OCI-M1 (cell line): ENCODE measurements at places on chromosomes 4 and X.

GRCh38 chrX:1719270-1719669, 104.4 kb downstream of the ASMT start:
- DNase-seq, result no peak

DNA sequence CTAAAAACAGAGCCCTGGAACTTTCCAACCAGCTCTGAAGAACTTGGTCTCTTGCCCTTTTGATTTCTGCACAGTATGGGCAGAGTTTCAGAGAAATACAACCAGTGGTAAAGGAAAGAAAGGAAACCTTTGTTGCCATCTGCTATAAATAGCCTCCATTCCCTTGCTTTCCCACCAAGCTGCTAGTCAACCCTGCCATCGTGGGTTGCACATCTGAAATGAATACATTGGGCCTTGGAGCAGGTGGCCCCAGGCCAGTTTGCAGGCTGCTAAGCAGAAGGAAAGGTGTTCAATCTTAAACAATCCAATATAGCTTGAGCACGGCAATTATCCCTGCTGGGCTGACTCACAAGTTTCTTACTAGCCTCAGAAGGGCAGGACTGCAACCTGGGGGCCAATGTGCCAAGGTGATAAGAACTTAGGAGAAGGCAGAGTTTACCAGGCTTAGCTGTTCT, 142.5 kb downstream of the PPARGC1A start:
- no peak for DNase-seq

GRCh38 chr4:182067828-182068227, 175.4 kb upstream of the TENM3 start:
- no peak for DNase-seq

- DNase-seq, result no peak
Measured at GRCh38 chr4:89439533-89439932, 131.9 kb upstream of the GPRIN3 start.

DNA sequence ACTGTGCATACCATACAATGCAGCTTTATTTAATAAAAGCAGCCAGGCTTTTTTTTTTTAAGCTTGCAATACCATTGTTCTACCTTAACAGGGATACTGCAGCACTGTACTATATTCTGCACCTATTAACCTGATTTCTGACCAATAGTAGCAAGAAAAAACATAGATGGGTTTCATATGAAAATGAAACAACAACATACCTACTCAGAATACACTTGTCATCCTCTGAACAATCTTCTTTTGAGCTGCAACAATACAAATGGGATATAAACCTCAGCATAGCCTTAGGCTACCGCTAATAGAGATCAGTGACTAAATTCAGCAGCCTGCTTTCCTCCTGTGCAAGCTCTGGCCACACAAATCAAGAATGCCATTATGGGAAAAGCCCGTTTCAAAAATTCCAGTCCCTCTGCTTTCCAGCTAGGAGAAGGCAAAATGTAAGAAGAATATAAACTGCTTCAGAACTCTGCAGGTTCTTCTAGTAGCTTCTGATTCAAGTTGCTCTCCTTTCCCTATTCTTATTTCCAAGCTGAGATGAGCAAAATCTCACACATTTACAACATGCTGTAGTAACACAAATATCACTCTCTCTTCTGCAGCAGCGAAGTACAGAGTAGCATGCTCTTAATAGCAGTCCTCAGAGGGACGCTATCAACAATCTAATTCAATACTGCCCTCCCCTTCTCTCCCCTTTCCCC, 143.4 kb downstream of the KLHL13 start:
- DNase-seq, result no peak

DNA sequence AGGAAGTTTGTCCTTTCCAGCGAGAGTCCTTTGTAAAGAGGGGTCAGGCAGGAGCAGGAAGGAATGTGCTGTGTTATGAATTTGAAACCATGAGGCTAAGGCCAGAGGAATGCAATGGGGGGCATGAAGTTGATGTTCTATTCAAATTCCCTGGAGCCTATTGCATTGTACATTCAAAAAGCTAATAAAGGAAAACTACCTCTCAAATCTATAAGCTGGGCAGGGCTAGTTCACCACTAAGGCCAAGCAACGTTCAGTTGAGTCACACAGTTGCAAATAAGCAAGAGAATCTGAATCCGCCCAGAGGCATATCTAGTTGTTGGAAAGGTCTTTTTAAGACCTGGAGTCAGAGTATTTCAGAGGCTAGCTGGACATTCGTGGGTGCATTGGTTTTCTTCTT, 148.3 kb downstream of the DCTD start:
- no peak for DNase-seq

GRCh38 chr4:174408841-174409552, 113.3 kb downstream of the HPGD start:
- DNase-seq, result no peak

GRCh38 chr4:10182446-10183424, 66.1 kb upstream of the WDR1 start:
- peak; percentile 90 for DNase-seq

GRCh38 chrX:111284631-111285293, 14.5 kb upstream of the CAPN6 start:
- DNase-seq, result no peak

- DNase-seq, result no peak
Measured at GRCh38 chrX:40964633-40965586, 120.3 kb upstream of the USP9X start.

GRCh38 chrX:109873574-109873973, 129.3 kb upstream of the TMEM164 start:
- DNase-seq, result no peak

GRCh38 chrX:39813631-39814277, 284.0 kb downstream of the BCOR start:
- DNase-seq, result no peak

- DNase-seq, result no peak
Measured at GRCh38 chrX:9643807-9644206, 121.8 kb downstream of the GPR143 start.

- peak; percentile 23 for DNase-seq
Measured at GRCh38 chr4:14837860-14838259, 164.4 kb upstream of the CPEB2 start.

GRCh38 chrX:82320569-82320968, 1118.7 kb downstream of the SH3BGRL start:
- no peak for DNase-seq

- DNase-seq, result peak; percentile 40
Measured at GRCh38 chr4:65580551-65580950, 89.7 kb downstream of the EPHA5 start.

DNA sequence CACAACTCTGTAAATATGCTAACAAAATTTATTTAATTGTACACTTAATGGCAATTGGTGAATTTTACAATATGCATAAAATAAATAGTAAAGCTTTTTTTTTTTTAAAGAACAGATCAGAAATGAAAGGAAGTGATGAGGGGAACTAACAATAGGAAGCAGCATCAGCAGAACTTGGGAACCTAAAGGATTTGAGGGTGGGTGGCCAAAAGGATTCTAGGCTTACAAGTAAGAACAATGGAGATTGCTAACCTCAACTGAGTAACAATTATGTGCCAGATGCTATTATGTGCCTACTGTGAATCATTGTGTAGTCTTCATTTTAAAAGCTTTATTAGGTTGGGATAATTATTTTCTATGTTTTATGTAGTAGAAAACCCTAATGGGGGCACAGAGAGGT, 185.2 kb downstream of the LDB2 start:
- no peak for DNase-seq

- no peak for DNase-seq
Measured at GRCh38 chrX:53732797-53733196, 46.3 kb upstream of the HUWE1 start.

GRCh38 chr4:125315576-125316400, 1.0 kb downstream of the FAT4 start:
- DNase-seq, result peak; percentile 63

- no peak for DNase-seq
Measured at GRCh38 chrX:10203617-10204016, 46.8 kb downstream of the CLCN4 start.

DNA sequence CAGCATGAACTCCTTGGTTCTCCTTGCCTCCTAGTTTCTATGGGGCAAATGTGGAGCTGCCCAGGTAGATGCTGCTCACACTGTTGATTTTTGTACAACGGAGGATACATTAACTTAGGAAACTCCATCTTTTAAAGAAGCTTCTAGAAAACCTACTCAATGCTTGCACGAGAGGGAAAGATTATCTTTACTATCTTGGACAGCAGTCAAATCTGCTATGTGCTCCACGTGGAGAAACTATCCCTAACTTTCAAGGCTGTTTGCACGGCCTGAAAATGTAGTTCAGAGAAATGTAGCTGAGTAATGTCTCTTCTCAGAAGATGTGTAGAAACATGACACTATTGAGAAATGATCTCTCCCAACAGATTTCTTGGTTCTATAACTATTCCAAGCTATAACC, 1530.9 kb upstream of the PABPC4L start:
- no peak for DNase-seq

DNA sequence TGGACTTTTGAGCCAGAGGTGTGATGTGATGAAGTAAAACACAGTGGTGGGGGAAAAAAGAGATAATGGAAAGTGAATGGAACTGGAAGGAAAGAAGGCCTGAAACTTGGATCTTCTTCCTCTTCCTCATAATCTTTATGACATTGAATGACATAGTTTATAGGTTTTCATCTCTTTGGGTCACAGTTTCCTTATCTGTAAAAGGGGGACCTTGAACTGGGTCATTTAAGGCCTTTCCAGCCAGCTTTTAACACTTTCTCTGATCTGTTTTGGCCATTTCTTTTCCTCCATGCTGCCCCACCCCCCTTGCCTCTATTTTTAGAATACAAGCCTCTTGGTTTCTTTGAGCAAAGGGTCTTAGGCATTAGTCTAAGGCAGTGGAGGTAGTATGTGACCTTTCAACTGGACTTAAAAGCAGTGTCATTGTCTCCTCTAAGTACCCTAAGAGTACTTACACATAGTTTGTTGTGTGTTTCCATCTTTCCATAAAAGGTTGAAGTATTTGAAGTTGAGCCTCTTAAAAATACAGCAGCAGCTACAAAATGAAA, 7.8 kb downstream of the CPEB2 start:
- peak; percentile 52 for DNase-seq

DNA sequence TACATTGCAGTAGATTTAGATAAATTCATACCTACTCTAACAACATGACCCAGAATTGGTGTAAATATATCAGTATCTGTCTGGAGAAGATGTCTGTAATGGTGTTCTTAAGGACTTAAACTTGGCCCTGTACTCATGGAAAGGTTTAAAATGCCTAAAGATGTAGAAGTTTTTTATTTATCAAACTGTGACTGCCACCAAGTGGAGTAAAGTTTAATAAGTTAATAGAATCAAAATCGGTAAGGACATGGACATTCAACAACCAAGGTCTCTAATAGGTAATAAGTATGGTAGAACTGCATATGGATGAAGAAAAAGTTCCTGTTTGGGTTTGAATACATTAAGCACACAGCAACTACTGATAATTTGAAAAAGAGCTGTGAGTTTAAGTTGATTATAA, 474.0 kb upstream of the NDST3 start:
- peak; percentile 58 for DNase-seq

DNA sequence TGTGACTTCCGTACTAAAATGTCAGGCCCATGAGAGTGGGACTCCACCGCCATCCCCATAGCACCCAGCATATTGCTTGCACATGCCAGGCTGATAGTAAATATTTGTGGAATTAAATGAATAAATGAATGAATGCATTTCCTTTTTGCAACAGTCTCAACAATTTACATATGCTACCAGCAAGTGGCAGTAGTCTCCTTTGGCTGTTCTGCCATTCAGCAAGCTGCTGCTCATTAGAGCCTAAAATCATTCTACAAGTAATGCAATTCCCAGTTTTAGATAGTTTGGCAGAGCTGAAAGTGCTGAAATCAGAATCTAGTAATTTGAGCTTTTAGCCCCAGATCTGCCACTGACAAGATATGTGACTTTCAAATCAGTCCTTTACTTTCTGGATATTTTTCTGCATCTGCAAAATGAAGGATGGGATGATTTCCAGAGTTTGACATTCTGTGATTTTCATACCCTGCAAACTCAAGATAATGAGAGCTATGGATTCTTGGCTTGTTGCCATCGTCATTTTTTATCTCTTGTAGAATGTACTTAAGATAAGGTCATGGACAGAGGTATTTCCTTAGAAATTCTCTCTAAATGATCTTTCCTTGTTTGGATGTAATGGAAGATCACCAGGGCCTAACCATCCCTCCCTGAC, 35.7 kb upstream of the INTS6L start:
- DNase-seq, result peak; percentile 65

DNA sequence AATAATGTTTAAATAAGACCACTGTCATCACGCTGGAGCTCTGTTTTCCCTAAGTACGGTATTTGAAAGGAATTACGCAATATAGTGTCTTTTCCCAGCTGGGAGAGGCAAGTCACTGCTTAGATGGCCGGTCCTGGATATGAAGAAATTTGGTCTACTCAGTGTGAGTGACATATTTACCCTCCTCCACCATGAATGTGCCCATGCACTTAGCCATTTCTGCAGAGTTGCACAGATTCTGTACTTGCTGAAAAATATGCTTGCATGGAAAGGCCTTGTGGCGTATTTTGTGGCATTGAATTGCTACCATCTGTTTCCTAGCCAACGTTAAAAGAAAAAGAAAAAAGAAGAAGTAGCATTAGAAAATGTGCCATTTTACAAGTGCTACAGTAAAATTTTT, 73.1 kb downstream of the ADGRL3 start:
- peak; percentile 19 for DNase-seq

- DNase-seq, result no peak
Measured at GRCh38 chr4:10984815-10985214, 300.2 kb upstream of the CLNK start.

GRCh38 chr4:174828845-174829701, at the start of gene GLRA3:
Gene GLRA3 (minus strand): TSS chr4:174829247. CDS start chr4:174828811, 436 bp downstream.
- peak; percentile 40 for DNase-seq

DNA sequence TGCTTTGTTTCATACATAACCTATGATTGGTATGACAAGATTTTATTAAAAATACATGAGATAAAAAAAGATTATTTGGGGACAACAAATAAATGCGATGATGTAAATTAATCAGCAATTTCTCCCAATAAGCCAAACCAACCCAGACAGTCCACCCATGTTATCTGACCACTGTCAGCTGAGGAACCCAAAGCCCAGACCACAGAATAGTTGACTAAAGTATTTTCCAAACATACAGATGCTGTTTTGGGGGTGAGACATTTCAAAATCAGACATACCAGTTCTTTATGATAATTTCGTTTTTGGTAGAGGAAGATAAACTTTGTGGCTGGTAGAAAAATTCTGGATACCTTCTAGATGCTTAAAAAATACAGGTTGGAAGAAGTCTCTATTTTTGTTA, 650.8 kb upstream of the FAM241A start:
- DNase-seq, result no peak

GRCh38 chrX:138710866-138711341, 613 bp downstream of the FGF13 start:
- DNase-seq, result no peak

DNA sequence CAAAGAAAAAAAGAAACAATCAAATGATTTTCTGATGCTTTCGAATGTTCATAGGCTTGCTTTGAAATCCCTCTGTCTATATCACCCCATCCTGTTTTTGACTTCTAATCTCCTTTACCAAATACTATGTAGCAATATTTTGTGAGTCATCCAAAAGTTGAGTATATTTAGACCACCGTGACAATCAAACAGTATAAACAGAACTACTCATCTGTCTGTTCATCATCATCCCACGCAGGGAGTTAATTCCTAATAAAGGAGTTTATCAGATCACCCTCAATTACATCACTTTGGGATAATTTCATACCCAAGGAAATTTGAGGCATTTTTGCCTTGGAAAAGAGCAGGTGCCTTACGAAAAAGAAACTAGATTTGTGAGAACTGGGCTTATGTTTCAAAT, 212.9 kb downstream of the CBR4 start:
- DNase-seq, result peak; percentile 23
